NCI-H1694 (cell line): ENCODE measurements at places on chromosomes 12 and 14.

DNA sequence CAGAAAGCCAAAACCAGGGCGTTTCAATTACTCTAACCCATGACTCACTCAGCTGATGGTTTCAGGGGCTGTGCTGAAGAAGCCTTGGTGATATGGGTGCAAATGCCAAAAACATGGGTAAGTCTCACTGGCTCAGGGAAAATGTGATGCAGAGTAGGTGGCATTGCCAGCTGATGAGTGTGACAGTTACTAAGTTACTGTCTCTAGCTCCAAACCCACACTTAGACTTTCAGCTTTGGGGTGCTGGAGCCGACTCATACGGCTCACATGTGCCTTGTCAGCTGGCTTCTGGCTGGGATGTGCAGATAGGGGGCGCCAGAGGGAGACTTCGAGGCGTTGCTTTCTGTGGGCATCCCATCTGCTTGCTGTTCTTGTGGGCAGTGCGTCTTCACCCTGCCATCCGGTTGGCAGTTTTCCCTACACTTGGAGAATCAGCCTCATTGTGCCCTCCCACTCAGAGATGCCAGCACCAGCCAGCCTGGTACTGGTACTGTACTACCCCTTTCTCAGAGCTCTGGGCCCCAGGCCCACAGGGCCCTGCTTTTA is 11.1 kb upstream of the KRT7 start:
- DNase-seq: no peak

DNA sequence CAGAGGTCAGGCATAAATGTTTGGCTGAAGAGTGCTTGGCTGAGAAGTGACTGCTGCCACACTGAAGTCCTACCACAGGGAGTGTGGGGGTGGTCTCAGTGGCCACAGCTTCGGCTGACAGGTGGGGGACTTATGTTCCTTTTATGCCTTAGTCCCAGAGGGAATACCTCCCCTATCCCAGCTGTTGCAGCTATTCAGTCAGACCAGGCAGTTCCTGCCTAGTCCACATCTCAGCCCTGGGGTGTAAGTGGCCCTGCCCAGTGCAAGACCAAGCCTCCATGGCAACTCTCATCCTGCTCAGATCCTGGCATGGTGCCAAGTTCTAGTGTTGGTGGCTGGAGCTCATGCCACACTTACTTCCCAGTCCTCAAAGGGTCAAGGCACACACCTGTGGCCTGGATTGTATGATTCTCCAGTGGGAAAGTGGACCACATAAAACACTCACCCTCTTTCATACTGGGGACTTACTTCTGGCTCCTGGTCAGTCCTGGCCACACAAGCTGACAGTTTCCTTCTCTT is 161.3 kb upstream of the CAND1 start:
- no peak for DNase-seq

DNA sequence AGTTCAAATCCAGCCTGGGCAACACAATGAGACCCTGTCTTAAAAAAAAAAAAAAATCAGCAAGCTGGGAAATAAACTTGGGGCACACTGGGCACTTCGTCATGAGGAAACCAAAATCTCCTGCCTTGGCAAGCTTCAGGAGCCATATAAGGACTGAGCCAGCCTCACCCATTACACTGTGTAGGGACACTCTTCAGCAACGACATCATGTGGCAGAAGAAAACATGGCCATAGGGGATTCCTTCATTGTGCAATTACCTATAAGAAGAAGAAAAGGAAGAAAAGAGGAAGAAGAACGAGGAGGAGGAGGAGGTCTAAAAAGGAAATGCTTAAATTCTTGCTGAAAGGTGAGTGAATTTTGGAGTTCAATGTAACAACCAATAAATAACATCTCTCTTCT is 26.1 kb upstream of the IFNG start:
- DNase-seq: no peak

GRCh38 chr12:76782526-76782925 is 18.6 kb downstream of the ZDHHC17 start:
- no peak for DNase-seq

DNA sequence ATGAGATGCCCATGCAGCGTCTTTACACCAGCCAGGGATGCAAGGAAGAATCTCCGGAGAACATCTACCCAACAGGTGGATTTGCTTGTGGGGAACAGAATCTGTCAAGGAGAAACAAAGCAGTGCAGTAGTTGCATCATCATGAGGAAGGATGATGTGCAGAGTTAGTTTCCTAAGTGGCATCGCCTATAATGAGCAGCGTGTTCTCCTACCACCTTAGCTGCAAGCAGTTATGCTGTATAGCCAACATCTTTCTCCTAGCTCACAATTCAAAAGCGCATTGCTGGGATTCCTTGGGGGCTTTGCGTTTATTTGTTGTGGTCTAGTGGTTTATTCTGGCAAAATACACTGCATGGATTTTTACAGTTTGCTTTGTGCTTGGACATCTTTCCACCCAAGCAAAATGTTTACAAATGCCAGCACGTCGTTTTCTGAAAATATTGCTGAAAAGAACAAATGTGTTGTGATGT is 233.0 kb downstream of the RGS6 start:
- no peak for DNase-seq

GRCh38 chr14:48247977-48248376 is 572.6 kb upstream of the MDGA2 start:
- no peak for DNase-seq

GRCh38 chr12:49223590-49224369 is 34.9 kb upstream of the TUBA1A start:
- DNase-seq: no peak

GRCh38 chr14:105388110-105388951 is 10.0 kb upstream of the TEX22 start:
- DNase-seq: no peak

GRCh38 chr14:67411370-67411769 is 595 bp downstream of the PLEK2 start:
- no peak for DNase-seq

- DNase-seq: no peak
Measured at GRCh38 chr12:120225852-120226640, 25.1 kb upstream of the RPLP0 start.

DNA sequence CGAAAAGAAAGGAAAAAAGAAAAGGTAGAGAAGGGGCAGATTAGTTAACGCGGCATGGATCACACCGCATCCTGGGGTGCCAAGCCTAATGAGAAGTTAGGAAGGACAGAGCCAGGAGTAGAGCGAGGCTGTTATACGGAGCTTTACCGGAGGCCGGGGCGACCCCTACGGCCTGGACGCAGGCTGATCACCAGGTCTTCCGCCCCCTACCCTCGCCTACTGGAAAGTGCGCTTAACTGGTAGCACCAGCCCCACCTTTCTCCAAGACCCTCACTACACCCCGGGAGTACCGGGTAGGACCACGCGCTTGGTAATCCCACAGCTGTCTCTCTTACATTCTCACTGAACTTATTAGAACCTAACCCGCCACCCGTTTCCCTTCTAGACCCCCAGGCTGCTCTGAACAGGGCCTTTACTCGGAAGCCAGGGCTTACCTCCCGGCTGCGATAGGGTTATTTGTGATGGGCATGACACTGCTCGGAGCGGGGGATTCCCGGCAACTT is 33.8 kb downstream of the WBP11 start:
- DNase-seq: no peak
